ENCODE measurements at places on chromosomes 12 and 14.

GRCh38 chr12:103715494-103715893 lies 125.5 kb downstream of the NT5DC3 start:
- DNase-seq: no peak

GRCh38 chr14:69571449-69572029 lies 3.1 kb downstream of the CCDC177 start:
- DNase-seq: no peak

GRCh38 chr14:76337635-76338545 lies 38.0 kb upstream of the ESRRB start:
- DNase-seq: no peak

GRCh38 chr14:55092341-55092740 lies 36.7 kb upstream of the LGALS3 start:
- DNase-seq: no peak

GRCh38 chr12:50055831-50056638 lies 1.4 kb upstream of the ASIC1 start:
- peak; percentile 54 for DNase-seq
